Fibroblast of skin of left biceps (primary cell): ENCODE measurements at places on chromosomes 6 and 20.

- DNase-seq: no peak
Measured at GRCh38 chr20:35226884-35227681, 593 bp downstream of the MMP24 start.

GRCh38 chr6:50834929-50835410 lies 16.3 kb downstream of the TFAP2B start:
- no peak for DNase-seq

DNA sequence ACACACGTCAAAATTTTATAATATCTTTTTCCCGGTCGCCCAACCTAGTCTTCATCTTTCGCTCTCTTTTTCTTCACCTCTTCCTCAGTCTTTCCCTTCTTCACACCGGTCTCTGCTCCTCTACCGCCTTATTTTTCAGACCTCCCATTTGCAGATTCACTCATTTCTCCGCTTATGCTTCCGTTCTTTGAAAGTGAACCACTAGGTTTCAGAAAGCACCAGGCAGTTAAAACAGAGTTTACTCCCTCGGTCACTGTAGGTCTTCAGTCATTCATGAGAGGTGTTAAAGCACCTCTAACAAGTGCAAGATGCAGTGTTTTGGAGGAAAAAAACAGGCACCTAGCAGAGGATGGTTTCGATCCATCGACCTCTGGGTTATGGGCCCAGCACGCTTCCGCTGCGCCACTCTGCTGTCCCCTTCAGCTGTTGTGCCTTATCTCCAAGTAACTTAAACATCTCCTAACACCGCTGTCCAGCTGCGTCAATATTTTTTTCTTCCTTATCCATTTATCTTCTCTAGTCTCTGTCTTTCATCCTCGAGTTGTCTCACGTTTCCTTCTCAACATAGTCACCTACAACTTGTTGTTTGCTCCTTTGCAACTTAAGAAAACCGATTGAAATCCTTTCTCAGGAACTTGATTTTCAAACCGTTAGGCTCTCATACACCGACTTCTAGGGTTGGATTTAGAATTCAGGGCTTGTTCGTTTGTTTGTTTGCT lies 119.7 kb upstream of the ZNF184 start:
- peak; percentile 60 for DNase-seq

- no peak for DNase-seq
Measured at GRCh38 chr6:3235486-3235885, 8.0 kb upstream of the TUBB2B start.
